ENCODE measurements at places on chromosomes 13 and 19. TPM values are rescaled to one million over a fixed set of nuclear protein-coding genes. Genes with fewer than 3 reads are reported as not detected.

TICAM1 gene
- 1.6 TPM for total RNA-seq

PLIN4 gene
- 15.7 TPM for total RNA-seq

KLK5 gene
- not detected for total RNA-seq

AP2S1 gene
- total RNA-seq: 50.1 TPM

PTH2 gene
- total RNA-seq: not detected

STK24 gene
- total RNA-seq: 19.8 TPM

C19orf81 gene
- total RNA-seq: not detected

All from skeletal muscle tissue (tissue), 5 donors.